ENCODE measurements at places on chromosomes 11 and 22.

GRCh38 chr11:44574610-44575287 lies 9.3 kb downstream of the CD82 start:
- DNase-seq = no peak

DNA sequence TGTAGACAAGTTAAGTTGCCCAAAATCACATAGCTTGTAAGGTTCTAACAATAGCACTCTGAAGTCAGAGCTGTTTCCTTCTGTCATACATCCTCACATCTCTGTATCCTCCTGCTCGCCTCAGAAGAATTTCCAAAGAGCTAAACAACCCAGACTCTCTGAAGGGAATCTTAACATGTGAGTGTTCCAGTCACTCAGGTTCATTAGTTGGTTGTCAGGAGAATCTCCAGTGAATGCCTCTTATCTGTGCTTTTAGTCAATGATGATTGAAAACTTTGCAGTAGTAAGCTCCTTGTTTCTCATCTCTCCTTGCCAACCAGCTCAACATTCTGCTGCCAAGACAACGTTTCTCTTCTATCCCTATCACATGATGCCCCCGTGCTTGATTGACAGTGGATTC lies 195.5 kb downstream of the C11orf91 start:
- DNase-seq = no peak

GRCh38 chr11:131157678-131158077 lies 212.7 kb upstream of the NTM start:
- no peak for DNase-seq

GRCh38 chr11:80441821-80442220 lies 1001.0 kb upstream of the TENM4 start:
- no peak for DNase-seq

- DNase-seq = no peak
These were observed 34.6 kb downstream of the CYTH4 start for GRCh38 chr22:37316875-37317371.

- no peak for DNase-seq
These were observed 163.2 kb downstream of the FAT3 start for GRCh38 chr11:92387859-92388258.

GRCh38 chr11:2540223-2540991 lies 95.6 kb downstream of the KCNQ1 start:
- DNase-seq = no peak

GRCh38 chr11:90218606-90219005 lies 4.2 kb downstream of the CHORDC1 start:
- no peak for DNase-seq

DNA sequence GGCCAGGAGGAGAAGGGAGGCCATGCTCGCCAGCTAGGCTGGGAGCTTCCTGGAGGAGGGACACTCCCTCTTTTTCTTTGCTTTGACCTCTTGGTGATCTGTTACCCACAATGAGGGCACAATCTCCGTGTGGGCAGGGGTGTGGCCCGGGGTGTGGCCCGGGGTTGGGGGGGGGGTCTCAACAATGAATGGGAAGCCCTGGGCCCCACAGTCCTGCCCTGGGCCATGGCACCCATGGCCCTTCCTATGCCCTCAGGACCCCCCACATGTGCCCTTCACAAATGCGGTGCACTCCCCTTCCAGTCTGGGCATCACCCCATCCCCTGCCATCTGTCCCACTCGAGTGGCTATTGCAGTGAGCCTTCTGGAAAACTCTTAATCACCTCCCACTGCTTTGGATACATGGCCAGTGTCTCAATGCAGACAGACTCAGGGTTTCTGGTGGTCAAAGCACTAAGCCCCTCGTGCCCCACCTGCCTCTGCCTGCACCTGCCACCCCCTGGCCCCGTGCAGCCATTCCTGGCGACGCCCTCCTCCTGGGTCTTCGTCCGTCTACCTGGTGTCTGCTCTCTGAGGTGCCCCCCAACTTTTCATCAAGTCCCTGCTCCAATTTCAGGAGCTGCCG lies 611.3 kb downstream of the TBC1D22A start:
- no peak for DNase-seq

DNA sequence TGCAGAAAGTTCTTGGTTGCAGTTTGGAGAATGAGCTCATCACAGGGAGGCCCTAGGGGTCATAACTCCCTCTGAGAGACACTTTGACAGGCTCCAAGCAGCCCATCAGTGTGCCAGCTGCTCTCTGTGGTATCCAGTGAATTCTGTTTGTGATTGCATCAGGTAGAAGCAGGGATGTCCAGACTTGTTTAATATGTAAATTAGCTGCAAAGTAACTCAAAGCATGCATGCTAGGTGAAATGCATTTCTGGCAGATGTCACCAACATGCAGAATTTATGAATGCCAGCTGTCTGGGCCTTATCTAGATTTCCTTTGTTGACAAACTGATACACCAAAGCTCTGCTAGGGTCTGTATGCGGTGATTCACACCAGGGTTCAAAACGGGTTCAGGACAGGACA lies 123.6 kb upstream of the MTNR1B start:
- no peak for DNase-seq

DNA sequence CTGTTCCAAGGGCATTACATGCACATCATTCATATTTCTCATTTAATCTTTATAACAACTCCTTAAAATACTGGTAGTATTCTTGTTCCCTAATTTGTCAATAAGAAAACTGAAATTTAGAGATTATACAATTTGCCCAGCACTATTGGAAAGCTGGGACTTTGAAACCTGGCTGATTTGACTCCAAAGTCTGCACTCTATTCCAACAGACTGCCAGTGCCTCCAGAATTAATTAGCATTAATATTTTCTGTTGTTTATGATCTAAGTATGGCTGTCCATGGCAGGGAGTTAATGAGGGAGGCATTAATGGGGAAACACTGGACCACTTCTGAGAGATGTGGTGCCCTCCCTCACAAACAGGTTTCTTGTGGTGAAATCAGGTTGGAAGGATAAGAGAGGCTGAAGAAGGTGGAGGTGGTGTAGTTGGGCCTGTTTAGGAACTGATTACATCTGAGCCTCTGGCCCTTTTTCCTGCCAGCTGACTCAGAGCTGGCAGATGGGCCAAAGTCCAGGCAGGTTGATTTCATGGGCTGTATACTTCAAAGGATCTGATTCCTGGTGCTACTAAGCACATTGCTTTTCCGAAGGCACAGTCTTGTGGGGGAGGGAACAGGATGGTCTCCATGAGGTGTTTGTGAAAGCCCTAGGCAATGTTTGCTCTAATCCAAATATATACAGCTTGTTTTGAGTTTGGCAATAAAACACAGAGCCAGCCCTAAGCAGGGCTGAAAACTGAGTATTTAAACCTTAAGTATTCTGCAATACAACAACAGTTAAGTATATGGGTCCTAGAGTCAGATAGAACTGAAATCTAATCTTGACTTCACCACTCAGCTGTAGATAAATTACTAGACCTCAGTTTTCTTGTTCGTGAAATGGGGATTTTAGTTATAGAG lies 21.0 kb upstream of the RAB30 start:
- DNase-seq = no peak
